CD8-positive, alpha-beta memory T cell (primary cell): ENCODE measurements at places on chromosomes 7 and 10.
A peak's percentile ranks its signal among the peaks of the same experiment; 100 is the strongest.

GRCh38 chr10:75875740-75876139 is 444.3 kb downstream of the LRMDA start:
- DNase-seq: no peak

DNA sequence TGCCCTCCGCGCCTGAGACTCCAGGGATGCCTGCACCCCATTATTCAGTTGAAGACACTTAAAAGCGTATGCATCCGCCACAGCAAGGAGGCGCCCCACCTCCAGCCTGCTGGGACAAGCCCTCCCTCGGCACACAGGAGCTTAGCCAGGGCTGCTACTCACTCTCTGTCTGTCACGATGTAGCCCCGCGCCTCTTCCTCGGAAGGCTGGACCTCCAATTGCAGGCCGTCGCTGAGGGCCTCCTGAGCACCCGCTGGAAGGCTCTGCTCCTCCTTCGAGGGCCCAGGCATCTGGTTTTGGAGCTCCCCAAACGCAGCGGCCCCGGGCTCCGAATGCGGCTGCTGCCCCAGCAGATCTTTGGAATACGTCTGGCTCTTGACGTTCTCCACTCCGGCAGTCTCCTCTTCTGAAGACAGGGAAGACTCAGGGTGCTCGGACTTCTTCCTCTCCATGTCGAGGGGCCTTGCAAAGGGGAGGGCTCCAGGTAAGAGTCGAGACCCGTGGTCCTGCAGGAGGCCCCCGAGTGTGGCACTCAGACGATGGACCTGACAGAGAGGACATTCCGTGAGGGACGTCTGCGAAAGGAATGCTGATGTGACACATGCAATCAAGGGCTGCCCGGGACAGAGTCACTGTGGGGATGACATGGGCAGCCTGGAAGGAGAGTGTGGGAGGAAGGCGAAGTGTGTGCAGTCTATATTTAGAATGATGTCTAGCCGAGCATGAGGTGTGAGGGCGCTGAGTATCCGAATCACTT is 453.9 kb downstream of the PTPRN2 start:
- DNase-seq: no peak

DNA sequence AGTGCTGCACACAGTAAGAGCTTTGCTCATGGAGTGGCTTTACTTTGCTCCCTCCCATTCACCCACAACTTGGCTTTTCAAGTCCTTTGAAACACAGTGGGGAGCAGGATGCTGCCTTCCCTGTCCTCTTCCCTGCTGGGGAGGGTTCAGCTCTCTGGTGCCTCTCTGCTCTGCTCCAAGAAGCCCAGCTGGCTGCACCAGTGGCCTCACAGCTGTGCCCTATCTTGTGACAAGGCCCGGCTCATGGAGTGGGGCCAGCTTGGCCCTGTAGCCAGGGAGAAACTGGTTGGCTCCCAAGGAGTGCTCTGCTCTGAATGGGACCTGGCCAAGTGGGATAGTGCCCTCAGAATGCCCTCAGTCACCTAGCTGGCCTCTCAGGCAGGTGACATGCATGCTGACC is 212.3 kb upstream of the ZMIZ1 start:
- no peak for DNase-seq

GRCh38 chr7:48307041-48307714 is 135.9 kb downstream of the ABCA13 start:
- no peak for DNase-seq

- DNase-seq: peak; percentile 56
Measured at GRCh38 chr7:3092468-3092867, 48.8 kb upstream of the CARD11 start.

DNA sequence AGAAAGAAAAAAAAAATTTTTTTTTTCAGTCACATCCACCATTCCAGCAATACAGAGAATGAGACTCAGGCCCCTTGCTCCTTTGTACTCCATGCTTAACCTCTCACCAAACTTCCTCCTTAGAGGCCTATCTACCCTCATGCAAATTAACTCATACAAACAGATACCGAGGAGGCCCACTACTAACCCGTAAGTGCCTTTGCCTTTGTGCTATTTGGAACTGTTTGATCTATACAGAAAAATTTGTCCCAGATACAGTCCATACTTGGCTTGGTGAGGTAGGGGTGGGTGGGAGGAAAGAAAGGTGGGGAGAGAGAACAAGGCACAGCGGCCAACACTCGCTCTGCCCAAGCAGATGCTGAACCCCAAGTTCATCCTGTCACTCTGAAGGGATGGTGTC is 87.8 kb upstream of the DUSP5 start:
- no peak for DNase-seq

GRCh38 chr7:67364441-67365017 is 367.9 kb downstream of the TYW1 start:
- DNase-seq: no peak

- DNase-seq: no peak
Measured at GRCh38 chr10:93994438-93994801, 689 bp downstream of the PLCE1 start.
